Neural progenitor cell (in vitro differentiated cells): ENCODE measurements at places on chromosomes 1 and 21. TPM values are rescaled to one million over a fixed set of nuclear protein-coding genes. Genes with fewer than 3 reads are reported as not detected.

MEX3A gene
- 32.2 and 62.6 TPM in 2 replicates for total RNA-seq

USP25 gene
- 19.2 and 36.4 TPM in 2 replicates for total RNA-seq

NCMAP gene
- total RNA-seq = 0.49 TPM in 1 of 2 replicates, not detected in the other

EIF4G3 gene
- 67.0 and 73.4 TPM in 2 replicates for total RNA-seq

KRTAP12-2 gene
- not detected in 2 replicates for total RNA-seq

GRCh38 chr1:164804366-164804765 lies 245.4 kb downstream of the PBX1 start:
- H3K4me1 ChIP-seq = peaks cover 13% of the 10 kb centered on the region
- no peak overlapping the region for H3K4me3 ChIP-seq
- H3K27ac ChIP-seq = no peak overlapping the region
- no peaks in the 10 kb centered on the region for H3K36me3 ChIP-seq
- no peaks in the 10 kb centered on the region for H3K27me3 ChIP-seq

- H3K27ac ChIP-seq = no peak overlapping the region
- no peak overlapping the region for H3K4me3 ChIP-seq
Measured at GRCh38 chr1:188343914-188344313, 1515.2 kb downstream of the PLA2G4A start.

GRCh38 chr1:213444224-213444623 lies 393.2 kb downstream of the RPS6KC1 start:
- H3K27ac ChIP-seq = no peak overlapping the region
- peaks cover 7% of the 10 kb centered on the region for H3K4me1 ChIP-seq
- H3K27me3 ChIP-seq = no peaks in the 10 kb centered on the region

DNA sequence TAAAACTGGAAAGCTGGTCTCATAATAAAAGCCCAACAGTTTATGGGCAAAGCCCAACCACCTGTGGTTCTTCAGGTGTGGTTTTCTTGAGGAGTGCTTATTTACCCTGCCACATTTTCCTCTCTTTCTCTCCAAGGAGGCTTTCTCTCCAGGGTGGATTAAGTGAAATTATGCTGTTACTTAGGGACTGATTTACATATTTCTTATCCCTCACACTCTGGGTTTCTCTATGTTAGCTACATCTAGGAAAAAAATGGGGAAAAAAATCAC lies 4.8 kb downstream of the TBX19 start:
- no peak overlapping the region for H3K27ac ChIP-seq
- H3K4me3 ChIP-seq = no peak overlapping the region
- H3K36me3 ChIP-seq = no peaks in the 10 kb centered on the region
- DNase-seq = peak; percentile 8

GRCh38 chr21:38376693-38377092 lies 119.9 kb downstream of the KCNJ15 start:
- H3K4me3 ChIP-seq = no peak overlapping the region
- no peak overlapping the region for H3K27ac ChIP-seq
- no peaks in the 10 kb centered on the region for H3K36me3 ChIP-seq
- no peaks in the 10 kb centered on the region for H3K27me3 ChIP-seq
- no peak for DNase-seq
- no peaks in the 10 kb centered on the region for H3K4me1 ChIP-seq

GRCh38 chr1:62841587-62842169 lies 57.7 kb downstream of the ATG4C start:
- peaks cover 8% of the 10 kb centered on the region for H3K36me3 ChIP-seq
- H3K27me3 ChIP-seq = no peaks in the 10 kb centered on the region
- peak; percentile 67 for DNase-seq
- H3K4me3 ChIP-seq = no peak overlapping the region
- H3K4me1 ChIP-seq = no peaks in the 10 kb centered on the region

GRCh38 chr1:18289597-18289996 lies 182.0 kb downstream of the IGSF21 start:
- H3K36me3 ChIP-seq = no peaks in the 10 kb centered on the region
- no peak for DNase-seq
- no peaks in the 10 kb centered on the region for H3K27me3 ChIP-seq
- H3K27ac ChIP-seq = no peak overlapping the region
- H3K4me3 ChIP-seq = no peak overlapping the region
- peaks cover 25% of the 10 kb centered on the region for H3K4me1 ChIP-seq

- no peak overlapping the region for H3K4me3 ChIP-seq
- no peaks in the 10 kb centered on the region for H3K27me3 ChIP-seq
- H3K4me1 ChIP-seq = no peaks in the 10 kb centered on the region
- DNase-seq = no peak
- no peak overlapping the region for H3K27ac ChIP-seq
Measured at GRCh38 chr21:38060533-38060932, 144.3 kb upstream of the KCNJ6 start.

DNA sequence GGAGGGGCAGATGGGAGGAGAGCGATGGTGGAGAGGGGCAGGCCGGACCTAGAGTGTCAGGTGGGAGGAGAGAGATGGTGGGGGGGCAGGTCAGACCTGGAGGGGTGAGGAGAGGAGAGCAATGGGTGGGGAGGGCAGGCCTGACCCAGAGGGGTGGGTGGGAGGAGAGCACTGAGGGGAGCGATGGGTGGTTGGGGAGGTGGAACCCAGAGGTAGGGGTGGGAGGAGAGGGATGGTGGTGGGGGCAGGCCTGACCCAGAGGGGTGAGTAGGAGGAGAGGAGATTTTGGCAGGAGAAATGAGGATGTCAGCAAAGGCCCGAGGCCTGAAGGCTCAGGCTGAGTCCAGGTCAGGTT lies 157.3 kb upstream of the VAMP3 start:
- DNase-seq = no peak
- H3K27ac ChIP-seq = no peak overlapping the region
- H3K4me1 ChIP-seq = peaks cover 3% of the 10 kb centered on the region

- no peaks in the 10 kb centered on the region for H3K36me3 ChIP-seq
- no peak overlapping the region for H3K4me3 ChIP-seq
- H3K4me1 ChIP-seq = no peaks in the 10 kb centered on the region
- DNase-seq = no peak
Measured at GRCh38 chr1:152501704-152502103, 8.9 kb upstream of the LCE5A start.

DNA sequence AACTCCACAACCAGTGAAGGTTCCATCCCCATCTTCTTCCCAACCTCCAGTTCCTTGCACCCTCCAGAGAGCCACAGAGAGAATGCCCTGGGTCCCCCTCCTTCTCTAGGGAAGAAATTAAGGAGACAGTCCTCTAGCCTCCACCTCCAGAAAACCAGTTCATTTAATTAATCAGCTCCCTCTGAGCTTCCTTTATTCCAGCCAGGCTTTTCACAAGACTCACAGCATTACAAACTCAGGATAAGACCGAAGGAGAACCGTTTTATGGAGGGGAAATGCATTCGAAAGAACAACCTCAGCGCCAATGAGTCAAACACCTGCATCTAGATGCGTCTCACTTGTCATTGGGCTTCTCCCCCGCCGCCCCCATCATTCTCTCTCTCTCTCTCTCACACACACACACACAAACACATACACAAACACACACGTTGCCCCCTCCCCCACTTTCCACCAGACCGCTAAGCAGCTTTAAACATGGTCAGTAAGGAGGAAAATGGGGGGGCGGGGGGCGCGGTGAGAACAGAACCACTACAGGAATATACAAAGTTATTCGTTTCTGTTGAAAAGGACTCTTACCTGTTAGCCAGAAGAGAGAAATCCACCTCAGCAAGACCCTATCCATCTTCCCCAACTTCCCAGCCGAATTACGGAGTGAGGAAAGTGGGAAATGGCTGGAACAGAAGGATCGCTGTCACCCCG lies 544 bp downstream of the ILDR2 start:
- H3K4me1 ChIP-seq = peaks cover 41% of the 10 kb centered on the region
- H3K27me3 ChIP-seq = peaks cover 63% of the 10 kb centered on the region
